Stimulated activated CD8-positive, alpha-beta memory T cell treated with anti-CD3 and anti-CD28 coated beads, Interleukin-7, amount 100 ng/mL, for 48 hours (primary cell): ENCODE measurements at places on chromosomes 2 and 18.

DNA sequence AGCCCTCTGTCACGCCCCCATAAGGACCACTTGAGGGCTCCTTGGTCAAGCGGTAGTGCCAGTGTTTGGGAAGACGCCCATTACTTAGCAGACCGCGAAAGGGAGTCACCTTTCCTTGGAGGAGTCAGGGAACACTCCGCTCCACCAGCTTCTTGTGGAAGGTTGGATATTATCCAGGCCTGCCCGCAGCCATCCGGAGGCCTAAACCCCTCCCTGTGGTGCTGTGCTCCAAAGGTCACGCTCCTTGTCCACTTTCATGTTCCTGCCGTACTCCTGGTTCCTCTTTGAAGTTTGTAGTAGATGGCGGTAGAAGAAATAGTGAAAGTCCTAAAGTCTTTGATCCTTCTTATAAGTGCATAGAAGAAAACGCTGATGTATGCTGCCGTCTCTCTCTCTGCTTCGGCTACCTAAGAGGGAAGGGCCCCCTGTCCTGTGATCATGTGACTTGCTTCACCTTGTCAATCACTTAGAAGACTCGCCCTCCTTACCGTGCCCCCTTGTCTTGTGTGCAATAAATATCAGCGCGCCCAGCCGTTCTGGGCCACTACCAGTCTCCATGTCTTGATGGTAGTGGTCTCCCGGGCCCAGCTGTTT lies 1.7 kb upstream of the CATIP start:
- no peak for DNase-seq

- DNase-seq: no peak
Observed at GRCh38 chr2:224062481-224063297, 23.6 kb upstream of the SERPINE2 start.

DNA sequence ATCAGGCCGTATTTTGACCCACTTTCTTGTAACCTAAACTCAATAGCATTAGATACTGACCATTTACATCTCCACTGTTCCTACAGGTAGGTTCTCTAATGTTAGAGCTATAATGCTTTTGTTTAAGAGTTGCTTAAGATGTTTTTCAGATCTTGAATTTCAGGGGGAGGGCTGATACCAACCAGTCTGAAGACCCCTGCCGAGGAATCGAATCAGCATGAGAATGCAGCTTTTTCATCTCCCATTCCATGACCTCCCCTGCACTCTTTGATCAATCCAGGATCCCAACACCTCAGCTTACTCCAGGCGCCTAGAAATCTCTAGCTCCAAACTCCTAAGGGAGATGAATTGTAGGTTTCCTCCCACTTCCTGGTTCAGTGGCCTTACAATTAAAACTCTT lies 120.5 kb upstream of the MC4R start:
- no peak for DNase-seq

GRCh38 chr2:190696792-190697398 lies 48.0 kb downstream of the NAB1 start:
- no peak for DNase-seq

DNA sequence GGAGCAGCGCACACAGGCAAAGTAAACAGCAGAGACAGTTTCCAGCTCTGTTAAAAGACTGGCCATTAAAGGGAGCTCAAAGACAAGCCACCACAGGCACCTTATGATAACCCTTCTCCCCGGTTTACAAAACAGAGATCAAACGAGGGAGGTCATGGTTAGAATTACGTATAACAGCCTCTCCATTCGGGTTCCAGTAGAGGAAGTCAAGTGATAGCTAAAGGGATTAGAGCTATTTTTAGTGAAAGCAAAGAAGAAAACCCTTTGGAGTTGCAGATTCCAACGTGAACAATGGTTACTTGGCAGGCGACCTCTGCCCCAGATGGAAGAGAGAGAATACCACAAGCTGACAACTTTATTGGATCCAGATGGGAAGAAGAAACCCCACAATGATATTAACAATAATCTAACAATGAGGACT lies 31.2 kb upstream of the EDAR start:
- DNase-seq: no peak

- DNase-seq: no peak
Observed at GRCh38 chr2:62208758-62209114, 12.8 kb downstream of the B3GNT2 start.

- DNase-seq: no peak
Observed at GRCh38 chr2:44098050-44098449, 70.6 kb upstream of the PPM1B start.

- DNase-seq: peak; percentile 49
Observed at GRCh38 chr2:126776692-126777619, 121.0 kb downstream of the GYPC start.
